HS-5 (cell line): ENCODE measurements at places on chromosomes 3 and 15.

DNA sequence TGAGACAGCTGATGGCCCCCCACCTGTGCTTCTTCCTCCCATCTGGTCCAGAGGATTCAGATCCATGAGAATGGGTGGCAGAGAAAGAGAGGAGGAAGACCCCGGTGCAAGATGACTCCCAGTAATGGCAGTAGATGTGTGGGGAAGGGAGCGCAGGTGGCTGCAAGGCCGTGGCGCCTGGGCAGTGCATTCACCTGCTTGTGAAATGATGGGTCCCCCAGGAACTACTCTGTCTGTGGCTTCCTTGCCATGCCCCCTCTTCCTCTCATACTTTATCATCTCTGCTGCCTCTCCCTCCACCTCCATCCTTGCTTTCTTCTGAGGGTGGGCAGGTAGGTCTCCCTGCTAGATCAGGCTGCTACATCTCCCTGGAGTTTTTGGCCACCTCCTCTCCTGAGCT, 23.3 kb downstream of the ZNF710 start:
- DNase-seq: no peak

GRCh38 chr3:98821063-98821462, 57.9 kb downstream of the ST3GAL6 start:
- DNase-seq: no peak

- no peak for DNase-seq
Observed at GRCh38 chr15:63874616-63875015, 40.9 kb upstream of the HERC1 start.

DNA sequence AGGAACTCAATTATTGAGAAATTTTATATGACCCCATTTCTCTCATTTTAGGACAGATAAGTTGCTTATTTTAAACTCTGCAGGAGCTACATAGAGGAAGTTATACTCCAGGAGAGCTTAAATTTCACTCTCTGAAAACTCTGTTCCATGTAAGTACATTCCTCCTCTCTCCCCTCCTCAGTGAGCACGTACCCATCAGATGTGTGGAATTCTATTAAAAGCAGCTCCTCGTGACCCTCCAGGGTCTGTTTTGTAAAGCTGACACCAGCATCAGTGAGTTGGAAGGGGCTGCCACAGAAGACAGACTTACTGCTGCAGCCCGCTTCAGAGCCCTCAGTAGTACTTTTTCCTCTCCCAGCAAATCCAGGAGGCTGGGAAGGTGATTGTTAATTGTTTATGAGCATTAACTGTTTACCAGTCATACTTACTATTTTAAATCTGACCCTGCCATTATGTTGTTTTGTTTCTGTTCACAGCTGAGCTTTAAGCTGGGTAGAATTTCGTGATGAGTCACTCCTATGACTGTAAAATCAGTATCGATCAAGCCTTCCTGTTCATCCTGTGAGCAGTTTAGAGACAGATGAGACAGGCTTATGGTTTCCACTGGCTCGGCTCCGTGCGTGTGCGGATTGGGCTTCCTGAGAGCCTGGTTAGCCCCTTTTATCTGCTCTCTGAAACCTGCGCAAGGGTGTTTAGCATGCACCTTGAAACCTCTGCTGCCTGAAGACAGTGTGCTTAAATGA, 20.4 kb downstream of the IGF1R start:
- no peak for DNase-seq

DNA sequence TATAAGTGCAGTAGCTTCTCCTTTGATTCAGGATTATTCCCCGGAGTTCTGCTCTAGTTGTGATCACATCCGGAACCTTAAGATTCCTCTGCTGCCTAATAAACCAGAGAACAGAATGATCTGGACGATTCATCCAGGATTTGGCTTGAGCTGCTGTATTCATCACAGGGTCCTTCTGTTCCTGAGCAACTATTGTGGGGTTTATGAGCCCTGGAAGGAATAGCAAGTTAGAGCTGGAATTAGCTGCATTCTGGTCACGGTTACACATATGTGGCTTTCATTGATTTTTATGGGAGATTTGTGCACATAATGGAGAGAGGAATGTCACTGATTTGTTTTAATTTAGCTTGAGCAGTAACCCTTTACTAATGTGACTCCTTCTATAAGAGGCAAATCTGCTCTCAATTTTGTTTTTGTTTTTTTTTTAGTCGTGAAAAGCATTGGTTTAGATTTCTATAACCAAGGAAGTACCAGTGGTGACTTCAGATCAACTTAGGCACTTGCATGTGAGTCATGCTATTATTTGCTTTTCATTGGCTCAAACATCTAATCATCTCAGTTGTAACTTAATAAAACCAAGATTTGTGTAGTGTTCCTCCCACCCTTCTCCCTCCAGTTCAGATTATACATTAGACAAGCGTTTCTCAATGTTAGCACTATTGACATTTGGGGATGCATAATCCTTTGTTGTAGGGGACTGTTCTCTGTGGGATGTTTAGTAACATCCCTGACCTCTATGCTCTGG, 148.5 kb downstream of the OTOL1 start:
- DNase-seq: no peak
